ENCODE measurements at places on chromosomes 7 and 10.
A peak's percentile ranks its signal among the peaks of the same experiment; 100 is the strongest.

DNA sequence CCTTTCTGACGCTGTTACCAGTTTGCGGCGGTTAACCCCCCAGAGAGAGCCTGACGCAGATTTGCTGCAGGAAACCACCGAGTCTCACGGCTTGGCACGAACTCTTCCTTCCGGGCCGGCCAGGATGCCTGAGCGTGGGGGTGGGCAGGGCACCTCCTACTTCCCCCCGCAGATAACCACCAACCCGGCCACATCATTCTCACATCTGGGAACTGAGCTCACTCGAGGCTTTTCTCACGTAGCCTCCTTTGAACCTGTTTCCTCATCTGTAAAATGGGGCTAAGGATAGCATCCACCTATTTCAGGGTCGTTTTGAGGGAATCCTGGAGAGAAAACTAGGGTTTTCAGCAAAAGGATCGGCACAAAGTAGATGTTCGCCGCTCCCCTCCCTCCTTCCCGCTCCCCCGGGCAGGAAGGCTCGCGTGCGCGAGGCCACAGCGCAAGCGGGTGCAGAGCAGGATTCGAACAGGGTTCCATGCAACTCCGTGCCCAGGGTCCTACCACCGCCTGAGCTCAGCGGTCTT lies 23.6 kb downstream of the DDIT4 start:
- DNase-seq = no peak

DNA sequence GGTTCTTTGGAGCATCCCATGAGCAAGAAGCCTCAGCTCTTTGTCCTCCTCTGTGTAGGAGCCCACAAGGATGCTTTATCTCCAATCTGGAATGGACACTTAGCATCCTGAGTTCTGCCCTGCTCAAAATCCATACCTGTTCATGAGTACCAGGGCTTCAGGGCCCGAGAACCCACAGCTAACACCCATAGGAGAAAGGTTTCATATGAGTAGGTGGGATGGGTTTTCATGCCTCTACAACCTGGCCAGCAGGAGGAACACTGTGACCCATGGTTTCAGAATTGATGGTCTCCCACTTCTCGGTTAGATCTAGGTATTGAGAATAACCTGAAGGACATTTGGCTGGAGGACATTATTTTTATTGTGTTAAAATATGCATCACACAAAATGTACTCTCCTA lies 57.8 kb downstream of the TBXAS1 start:
- DNase-seq = no peak

DNA sequence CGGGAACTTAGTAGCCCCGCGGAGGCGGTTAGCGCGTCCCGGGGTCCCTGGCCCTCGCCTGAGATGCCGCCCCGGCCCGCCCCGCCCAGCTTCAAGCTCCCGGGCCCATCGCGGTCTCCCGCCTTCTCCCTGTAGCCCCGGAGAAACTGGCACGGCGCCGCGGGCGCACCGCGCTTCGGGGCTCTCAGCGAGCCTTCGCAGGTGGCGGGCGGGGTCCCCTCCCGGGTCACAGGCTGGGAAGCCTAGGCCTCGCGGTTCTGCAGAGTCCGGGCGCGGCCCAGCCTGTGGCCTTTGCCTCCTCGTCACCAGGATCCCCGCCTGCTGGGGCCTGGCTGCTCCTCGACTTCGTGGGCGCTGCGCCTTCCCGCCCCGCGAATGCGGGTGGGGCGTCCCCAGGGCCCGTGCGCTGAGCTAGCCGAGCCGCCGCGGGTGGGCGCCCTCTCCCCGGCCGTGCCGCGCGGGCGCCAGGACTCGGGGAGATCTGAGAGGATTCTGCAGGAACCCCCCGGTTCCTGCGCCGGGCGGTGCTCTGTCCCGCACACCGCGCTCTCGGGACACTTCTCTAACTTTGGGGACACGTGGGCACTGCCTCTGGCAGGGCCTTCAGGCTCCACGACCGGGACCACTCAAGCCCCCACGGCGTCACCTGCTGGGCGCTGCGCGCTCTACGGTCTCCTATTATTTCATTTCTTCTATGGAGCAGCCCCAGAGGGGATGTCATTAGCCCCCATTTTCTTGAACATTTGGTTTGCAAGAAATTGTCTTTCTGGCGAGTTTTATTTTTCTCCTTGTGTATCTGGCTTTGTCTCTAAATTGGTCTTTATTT lies 682 bp upstream of the RGS10 start:
- DNase-seq = peak; percentile 61

- no peak for DNase-seq
These were observed 86.0 kb downstream of the SPDYE5 start for GRCh38 chr7:75578081-75578480.

DNA sequence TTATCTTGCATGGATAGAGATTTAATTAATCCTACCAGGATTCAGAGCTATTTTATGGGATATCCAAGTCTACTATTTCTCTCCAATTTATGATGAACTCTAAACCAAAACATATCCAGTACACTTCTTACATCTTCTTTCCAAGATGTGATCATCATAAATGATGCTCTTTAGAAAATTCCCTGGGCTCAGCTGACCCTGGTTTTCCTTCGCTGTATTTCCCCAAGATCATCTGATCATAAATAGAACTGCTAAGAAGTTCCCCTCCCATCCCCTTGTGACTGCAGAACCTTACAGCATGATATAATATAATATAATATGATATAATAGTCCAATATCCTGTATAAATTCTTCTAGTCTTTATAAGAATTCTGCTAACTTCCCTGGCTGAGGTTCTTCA lies 114.6 kb upstream of the LYZL2 start:
- no peak for DNase-seq

- no peak for DNase-seq
These were observed 47.4 kb downstream of the MGAM2 start for GRCh38 chr7:142158736-142159496.

- no peak for DNase-seq
These were observed 6.3 kb downstream of the ALDH18A1 start for GRCh38 chr10:95650232-95650631.

GRCh38 chr7:127940381-127941160 lies 90.7 kb downstream of the LRRC4 start:
- no peak for DNase-seq

- DNase-seq = no peak
These were observed 57.0 kb downstream of the LRRN3 start for GRCh38 chr7:111147708-111148533.

DNA sequence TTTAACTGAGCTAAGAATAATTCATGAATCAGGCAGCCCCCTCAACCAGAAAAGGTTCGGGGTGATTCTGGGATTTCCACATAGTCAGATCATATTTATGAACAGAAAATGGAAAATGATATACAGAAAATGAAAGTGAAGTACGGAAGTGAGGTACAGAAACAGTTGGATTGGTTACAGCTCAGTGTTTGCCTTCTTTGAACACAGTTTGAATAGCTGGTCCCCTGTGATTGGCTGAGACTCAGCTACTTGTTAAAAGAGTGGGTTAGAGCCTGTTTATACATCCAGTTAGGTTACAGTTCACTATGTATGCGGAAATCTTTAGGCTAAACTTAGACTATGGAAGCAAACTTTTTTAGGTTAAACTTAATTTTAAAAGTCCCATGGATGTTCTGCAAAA lies 511.7 kb downstream of the PLXDC2 start:
- DNase-seq = no peak

GRCh38 chr10:89481662-89482061 lies 53.7 kb downstream of the SLC16A12 start:
- DNase-seq = peak; percentile 76

DNA sequence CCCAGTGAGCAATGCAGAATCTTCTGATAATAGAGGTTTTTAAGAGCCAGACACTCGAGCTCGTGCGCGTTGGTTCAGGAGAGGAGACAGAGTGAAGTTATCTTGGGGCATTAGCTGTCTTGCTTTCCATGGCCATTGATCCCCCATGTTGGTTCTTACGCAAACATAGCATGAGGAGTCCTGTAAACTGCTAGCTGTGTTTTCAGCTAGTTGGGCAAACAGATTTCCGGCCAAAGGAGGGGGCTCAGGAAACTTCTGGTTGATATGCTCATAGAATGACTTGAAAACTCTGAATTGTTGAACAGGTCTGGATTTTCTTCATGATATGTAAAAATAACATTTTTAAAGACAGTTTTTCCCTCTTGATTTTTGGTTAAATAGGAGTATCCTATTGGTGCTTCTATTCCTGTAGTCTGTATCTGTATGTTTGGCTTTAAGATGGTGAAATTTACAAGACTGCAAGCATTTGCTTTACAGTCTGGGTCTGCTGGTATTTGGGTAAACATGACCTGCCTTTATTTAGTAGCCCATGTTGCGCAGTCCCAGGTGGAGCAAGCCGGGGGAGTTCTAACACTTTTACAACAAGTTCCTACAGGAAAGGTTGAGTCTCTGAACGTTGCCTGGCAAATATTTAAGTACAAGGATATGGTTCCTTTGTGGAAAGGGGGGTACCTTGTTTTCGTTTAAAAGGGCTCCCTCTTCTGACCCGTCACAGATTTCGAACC lies 218.4 kb upstream of the KCND2 start:
- no peak for DNase-seq

DNA sequence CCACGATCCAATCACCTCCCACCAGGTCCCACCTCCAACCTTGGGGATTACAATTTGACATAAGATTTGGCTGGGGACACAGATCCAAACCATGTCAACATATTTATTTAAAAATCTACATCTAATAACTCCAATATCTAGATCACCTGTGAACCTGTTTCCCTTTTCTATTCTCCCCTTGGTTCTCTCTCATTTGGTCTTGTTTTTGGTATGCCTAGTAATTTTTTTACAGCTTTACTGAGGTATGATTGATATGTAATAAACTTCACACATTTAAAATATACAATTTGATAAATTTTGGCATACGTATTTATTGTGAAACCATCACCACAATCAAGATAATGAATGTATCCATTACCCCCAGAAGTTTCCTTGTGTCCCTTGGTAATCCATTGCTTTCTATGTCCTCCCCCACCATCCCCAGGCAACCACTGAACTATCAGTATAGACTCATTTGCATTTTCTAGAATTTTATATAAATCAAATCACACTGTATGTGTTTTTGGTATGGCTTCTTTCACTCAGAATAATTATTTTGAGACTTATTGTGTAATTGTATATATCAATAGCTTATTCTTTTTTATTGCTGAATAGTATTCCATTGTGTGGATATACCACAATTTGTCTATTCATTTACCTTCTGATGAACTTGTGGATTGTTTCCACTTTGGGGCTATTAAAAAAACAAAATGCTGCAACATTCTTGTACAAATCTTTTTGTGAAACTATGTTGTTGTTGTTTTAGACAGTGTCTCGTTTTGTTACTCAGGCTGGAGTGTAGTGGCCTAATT lies 45.2 kb upstream of the NUB1 start:
- DNase-seq = no peak

GRCh38 chr7:1987591-1988532 lies 244.9 kb downstream of the MAD1L1 start:
- no peak for DNase-seq

GRCh38 chr7:98674881-98675280 lies 57.8 kb downstream of the NPTX2 start:
- DNase-seq = no peak

GRCh38 chr10:3784510-3785250 lies at the start of gene KLF6:
Gene KLF6 (minus strand): TSS chr10:3785209. CDS start chr10:3785014, 195 bp downstream.
- no peak for DNase-seq

DNA sequence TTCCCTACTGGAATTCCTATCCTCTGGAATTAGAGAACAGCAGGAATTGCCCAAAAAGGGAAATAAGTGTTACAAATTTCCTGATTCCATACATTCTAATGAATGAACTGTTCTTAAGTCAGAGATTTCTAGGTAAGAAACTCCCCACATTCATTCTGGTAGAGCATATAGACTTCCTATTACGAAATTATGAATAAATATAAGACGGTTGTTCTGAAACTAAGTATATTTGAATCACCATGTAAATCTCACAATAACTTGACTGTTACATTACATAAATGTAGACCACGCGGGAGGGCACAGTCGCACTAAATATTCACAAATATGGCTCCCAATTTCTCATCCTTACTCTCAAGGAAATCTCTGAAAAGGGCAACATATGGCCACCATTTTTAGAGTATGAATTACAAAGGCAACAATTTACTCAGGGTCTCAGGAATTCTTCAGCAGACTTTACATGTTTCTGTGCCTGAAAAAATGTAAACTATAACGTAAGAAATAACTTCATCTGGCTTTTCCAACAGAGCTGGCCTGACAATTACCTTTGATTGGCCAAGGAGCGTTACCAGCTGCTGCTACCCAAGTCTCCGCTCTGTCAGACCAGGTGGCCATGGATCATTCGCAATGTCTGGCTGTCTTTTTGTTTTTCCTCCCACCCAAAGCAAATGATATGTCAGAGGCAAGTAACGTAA lies 115.8 kb downstream of the MPP7 start:
- no peak for DNase-seq

Measured in RWPE1 (cell line).